ENCODE measurements at places on chromosomes 4 and X. TPM values are rescaled to one million over a fixed set of nuclear protein-coding genes. Genes with fewer than 3 reads are reported as not detected.

The DLG3 gene
- 11.9 TPM for total RNA-seq

The GABRE gene
- total RNA-seq = 52.9 TPM

The JADE3 gene
- total RNA-seq = 6.8 TPM

The RASSF6 gene
- not detected for total RNA-seq

The FAM9C gene
- total RNA-seq = 0.95 TPM

The MMGT1 gene
- total RNA-seq = 29.7 TPM

The SPATA18 gene
- total RNA-seq = 1.4 TPM

The HPGD gene
- total RNA-seq = 2.7 TPM

The AFF2 gene
- 0.32 TPM for total RNA-seq

The UTP3 gene
- 15.8 TPM for total RNA-seq

The CT47A1 gene
- not detected for total RNA-seq

The ARHGAP6 gene
- 6.2 TPM for total RNA-seq
